ENCODE measurements at places on chromosomes 16 and 17.
A peak's percentile ranks its signal among the peaks of the same experiment; 100 is the strongest.

- DNase-seq: no peak
These were observed 879 bp upstream of the SPG7 start for GRCh38 chr16:89507214-89507833.

GRCh38 chr16:287298-287811, 4.4 kb downstream of the PDIA2 start:
- DNase-seq: no peak

DNA sequence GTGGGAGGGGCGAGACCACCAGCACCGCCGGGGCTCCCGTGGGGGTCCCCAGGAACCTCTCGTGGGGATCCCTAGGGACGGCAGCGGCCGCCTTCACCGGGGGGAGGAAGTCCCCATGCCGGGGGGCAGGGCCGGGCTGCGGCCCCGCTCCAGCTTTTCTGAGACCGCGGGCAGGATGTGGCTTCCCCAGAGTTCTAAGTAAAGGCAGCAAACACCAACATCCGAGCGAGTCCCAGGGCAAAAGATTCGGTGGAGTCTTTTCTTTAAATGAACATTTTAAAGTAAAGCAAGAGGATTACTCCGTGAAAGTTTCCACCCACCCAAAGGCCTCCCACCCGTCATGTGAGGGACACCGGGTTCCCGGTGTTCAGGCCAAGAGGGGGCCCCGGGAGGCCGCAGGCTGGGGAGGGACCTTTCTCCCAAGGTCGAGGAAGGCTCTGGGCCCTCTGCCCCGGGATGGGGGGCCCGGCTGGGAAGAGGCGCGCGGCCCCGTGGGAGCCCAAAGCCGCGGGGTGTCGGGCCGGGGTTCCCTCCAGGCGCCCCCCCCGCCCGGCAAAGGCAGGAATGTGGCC, 137.2 kb upstream of the RPH3AL start:
- DNase-seq: peak; percentile 44

DNA sequence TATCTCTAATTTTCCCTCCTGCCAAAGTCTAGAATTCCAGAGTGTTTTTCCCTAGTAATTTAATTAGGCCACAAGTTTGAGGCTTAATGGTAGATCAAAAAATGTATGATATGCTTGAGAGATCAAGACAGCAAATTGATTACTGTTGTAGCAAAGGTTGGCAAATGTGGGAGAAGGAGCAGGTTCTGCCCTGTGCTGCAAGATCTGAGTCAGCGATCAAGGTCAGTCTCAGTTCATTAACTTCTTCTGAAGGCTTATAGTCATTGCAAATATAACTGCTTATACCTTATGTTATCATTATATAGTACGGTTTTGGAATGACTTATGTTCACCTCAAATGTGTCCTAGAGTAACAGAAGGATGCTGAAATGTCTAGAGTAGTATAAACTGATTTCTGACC, 231.1 kb upstream of the TBX2 start:
- DNase-seq: peak; percentile 34

All from IMR-90 (cell line).